ENCODE measurements at places on chromosomes 16 and 17.

- peak; percentile 62 for DNase-seq
Measured at GRCh38 chr16:16127469-16128116, 95.7 kb downstream of the ABCC6 start.

- no peak for DNase-seq
Measured at GRCh38 chr17:48384164-48384563, 45.9 kb downstream of the SKAP1 start.

DNA sequence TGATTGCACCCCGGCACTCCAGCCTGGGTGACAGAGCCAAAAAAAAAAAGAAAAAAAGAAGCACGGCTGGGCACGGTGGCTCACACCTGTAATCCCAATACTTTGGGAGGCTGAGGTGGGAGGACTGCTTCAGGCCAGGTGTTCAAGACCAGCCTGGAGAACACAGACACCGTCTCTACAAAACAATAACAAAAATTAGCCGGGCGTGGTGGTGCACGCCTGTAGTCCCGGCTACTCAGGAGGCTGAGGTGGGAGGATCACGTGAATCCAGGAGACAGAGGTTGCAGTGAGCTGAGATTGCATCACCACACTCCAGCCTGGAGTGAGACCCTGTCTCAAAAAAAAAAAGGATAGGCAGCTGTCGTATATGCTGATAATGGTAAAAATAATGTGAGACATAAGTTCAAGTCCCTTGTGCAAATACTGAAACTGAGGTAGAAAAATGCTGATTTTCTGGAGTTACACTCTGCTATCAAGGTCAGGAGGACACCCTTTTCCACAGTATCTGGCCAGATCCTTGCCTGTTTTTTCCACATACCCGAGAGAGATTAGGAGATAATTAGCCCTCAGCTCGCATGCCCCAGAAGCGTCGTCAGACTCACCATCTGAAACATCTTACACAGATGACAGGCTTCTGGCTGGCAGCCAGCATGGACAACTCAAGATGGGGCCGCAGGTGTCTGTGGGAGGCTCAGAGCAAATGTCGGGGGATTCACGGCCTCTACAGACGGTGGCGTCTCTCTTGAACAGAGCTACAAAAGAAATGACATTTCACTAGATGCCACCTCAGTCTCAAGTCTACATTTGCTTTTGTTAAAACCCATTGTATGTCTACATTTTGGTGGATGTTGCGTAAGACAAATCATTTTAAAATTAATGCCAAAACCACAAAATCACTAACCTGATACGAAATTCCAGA is 36.8 kb downstream of the WDR45B start:
- no peak for DNase-seq

- DNase-seq = no peak
Measured at GRCh38 chr17:27489045-27489715, 32.9 kb downstream of the KSR1 start.

DNA sequence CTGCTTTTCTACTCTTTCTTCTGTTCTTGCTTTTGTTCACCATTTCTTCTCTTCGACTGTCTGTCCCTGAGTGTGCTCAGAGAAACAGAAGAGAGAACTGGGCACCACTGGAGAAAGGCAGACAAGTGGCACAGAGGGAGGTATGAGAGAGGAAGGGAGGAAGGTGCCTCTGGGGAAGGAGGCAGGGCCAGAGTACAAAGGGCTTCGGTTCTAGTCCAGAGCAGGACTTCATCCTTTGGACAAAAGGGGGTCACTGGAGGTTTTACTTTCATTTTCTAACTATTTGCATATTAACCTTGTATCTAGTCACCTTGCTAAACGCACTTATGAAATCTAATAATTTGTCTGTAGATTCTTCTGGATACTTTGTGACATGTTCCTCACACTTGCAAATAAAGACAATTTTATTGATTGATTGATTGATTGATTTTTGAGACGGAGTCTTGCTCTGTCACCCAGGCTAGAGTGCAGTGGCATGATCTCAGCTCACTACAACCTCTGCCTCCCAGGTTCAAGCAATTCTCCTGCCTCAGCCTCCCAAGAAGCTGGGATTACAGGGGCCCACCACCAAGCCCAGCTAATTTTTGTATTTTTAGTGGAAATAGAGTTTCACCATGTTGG is 13.5 kb downstream of the ITGB4 start:
- no peak for DNase-seq

- DNase-seq = peak; percentile 37
Measured at GRCh38 chr17:5820721-5821456, 236.6 kb upstream of the NLRP1 start.

GRCh38 chr17:4163951-4164350 is 21.0 kb downstream of the CYB5D2 start:
- no peak for DNase-seq

DNA sequence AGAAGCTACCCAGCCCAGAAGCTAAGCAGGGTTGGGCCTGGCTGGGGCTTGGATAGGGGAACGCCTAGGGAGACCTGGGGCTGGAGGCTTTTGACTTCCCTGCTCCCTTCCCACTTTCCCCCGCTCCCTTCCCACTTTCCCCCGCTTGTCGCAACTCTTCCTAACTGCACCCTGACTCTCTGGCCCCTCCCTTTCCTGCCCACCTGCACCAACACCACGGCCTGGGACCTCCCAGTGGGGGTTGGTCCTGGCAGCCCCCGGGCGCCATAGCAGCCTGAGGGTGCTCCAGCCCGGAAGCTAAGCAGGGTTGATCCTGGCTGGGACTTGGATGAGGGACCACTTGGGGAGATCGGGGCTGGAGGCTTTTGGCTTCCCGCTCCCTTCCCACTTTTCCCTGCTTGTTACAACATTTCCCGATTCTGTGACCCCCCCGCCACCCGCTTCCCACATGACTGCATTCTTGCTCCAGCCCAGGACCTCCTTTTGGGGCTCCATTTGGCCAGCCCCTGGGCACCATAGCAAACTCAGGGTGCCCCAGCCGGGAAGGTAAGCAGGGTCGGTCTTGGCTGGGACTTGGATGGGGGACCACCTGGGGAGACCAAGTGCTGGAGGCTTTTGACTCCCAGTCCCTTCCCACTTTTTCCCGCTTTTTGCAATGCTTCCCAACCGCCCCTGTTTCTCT is 2287.0 kb downstream of the TP53TG3F start:
- DNase-seq = no peak

- no peak for DNase-seq
Measured at GRCh38 chr17:15896834-15897233, 48.1 kb upstream of the ADORA2B start.

- DNase-seq = no peak
Measured at GRCh38 chr16:2498531-2499253, 15.1 kb upstream of the ATP6V0C start.

DNA sequence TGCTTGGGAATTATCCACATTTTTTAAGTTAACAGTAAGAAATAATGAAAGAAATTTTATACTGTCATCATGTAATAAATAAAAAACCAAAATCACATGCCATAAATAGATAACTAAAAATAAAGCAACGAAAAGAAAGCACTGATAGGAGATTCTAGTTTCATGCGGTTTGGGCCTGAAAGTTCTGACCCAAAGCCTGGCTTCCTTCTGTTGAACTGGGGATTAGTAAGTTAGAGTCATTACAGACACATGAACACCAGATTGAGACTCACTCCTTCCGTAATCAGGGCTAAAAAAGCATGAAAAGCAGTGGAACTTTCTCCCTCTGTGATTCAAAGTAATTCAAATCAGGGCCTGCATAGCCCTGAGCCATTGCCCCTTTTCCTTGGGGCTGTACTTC is 13.2 kb upstream of the SLC6A2 start:
- no peak for DNase-seq

DNA sequence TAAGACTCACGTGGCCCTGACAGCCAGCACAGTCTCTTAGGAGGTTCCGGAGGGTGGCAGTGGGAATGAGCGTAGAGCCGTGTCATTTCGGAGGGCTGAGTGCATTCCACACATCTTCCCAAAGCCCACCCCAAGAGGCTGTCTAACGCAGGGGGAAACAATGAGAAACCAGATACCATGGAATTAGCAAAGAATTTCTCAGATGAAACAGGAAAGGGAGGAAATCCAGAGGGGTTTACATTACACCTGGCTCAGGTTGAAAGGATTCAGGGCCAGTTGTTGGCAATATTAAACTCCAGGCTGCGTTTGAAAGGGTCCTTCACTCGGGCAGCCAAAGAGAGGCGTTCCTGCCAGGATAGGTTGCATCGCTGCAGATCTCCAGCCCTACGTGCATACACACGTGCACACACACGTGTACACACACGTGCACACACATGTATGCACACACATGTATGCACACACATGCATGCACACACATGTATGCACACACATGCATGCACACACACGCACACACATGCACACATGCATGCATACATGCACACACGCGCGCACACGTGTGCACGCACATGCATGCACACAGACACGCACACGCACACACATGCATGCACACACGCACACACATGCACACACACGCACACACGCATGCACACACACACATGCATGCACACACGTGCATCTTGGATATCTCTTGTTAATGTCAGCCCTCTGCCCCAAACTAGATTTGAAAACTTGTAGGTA is 12.2 kb downstream of the CBX4 start:
- no peak for DNase-seq

GRCh38 chr17:17844500-17844899 is 7.7 kb upstream of the SREBF1 start:
- no peak for DNase-seq

DNA sequence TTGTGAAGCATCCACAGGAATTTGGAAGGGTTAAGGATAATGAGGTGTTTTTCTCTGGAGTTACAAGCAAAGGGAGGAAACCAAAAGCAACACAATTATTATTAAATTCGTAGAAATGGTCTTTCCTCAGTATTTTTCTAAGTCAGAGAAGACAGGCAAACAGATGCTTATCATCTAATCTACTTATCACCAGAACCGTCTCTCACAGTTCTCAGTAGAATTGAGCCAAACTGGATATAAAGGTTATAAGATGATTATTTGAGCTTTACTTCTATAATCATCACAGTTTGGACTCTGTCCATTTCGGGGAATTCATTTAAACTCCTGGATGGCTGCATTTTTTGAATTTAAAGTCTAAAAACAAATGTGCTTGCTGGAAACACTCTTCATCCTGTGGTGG is 245.0 kb downstream of the KCNJ2 start:
- DNase-seq = no peak

- DNase-seq = no peak
Measured at GRCh38 chr16:89971495-89972243, 23.1 kb downstream of the DEF8 start.

GRCh38 chr16:85564277-85565051 is 48.7 kb upstream of the GSE1 start:
- DNase-seq = peak; percentile 69

DNA sequence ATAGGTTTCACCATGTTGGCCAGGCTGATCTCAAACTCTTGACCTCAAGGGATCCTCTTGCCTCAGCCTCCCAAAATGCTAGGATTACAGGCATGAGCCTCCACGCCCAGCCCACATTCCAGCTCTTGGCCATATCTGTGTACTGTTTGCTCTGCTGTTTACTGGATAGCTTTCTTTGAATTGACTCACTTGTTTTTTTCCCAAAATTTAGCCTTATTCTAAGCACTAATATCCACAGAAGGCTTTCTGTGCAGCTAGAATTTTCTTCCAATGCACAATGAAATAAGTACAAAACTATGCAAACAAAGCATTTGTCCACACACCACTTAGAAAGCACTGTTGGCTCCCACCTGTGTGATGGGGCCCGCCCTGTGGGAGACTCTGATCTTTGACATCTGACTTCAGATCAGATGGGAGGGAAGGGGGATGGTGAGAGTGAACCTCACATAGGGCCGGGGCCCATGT is 72.2 kb downstream of the CLEC16A start:
- DNase-seq = no peak

GRCh38 chr17:21078016-21078780 is 35.4 kb upstream of the USP22 start:
- no peak for DNase-seq
